ENCODE measurements at places on chromosomes 12 and 14.

DNA sequence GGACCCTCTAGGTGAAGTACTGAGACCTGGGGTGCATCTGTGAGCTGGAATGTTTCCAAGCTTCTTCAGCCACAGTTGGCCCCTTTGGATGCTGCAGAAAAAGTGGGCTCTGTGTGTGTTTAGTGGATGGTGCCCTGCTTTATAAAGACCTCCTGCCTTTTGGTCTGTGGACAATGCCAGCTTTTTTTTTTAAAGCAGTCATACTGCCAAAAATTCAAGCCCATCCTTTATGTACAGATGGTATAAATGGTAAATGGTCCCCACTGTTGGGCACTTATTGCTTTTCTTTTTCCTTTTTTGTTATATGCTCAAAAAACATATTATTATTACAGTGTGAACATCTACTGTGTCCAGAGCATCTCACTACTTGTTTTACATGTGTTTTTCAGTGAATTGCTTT lies 81.1 kb downstream of the SMOC1 start:
- DNase-seq: no peak

GRCh38 chr12:118359541-118359915 lies 13.2 kb downstream of the TAOK3 start:
- DNase-seq: no peak

DNA sequence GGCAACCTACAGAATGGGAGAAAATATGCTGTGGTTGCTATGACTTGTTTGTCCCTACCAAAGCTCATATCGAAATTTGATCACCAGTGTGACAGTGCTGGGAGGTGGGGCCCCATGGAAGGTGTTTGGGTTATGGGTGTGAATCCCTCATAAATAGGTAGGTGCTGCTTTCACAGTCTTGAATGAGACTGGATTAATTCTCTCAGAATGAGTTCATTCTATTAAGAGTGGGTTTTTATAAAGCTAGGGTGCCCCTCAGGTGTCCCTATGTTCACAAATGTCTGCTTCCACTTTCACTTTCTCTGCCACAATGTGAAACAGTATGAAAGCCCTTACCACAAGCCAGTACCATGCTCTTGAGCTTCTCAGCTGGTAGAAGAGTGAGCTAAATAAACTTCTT lies 133.5 kb downstream of the CPNE8 start:
- DNase-seq: no peak

- DNase-seq: no peak
These were observed 287.0 kb downstream of the RERGL start for GRCh38 chr12:17802657-17803641.
